ENCODE measurements at places on chromosomes 3 and 15. TPM values are rescaled to one million over a fixed set of nuclear protein-coding genes. Genes with fewer than 3 reads are reported as not detected.

Gene FRMD5
- 0.23 TPM for total RNA-seq

Gene GADL1
- not detected for total RNA-seq

Gene ZNF619
- total RNA-seq: 6.3 TPM

Gene SLC24A1
- total RNA-seq: 6.8 TPM

Gene LRIG1
- 13.0 TPM for total RNA-seq

Gene NGLY1
- 146 TPM for total RNA-seq

Gene LSAMP
- not detected for total RNA-seq

Gene KLHL40
- not detected for total RNA-seq

Gene IL1RAP
- total RNA-seq: 20.2 TPM

Gene ZMYND10
- total RNA-seq: 2.6 TPM

Gene OCA2
- not detected for total RNA-seq

Gene CIB2
- total RNA-seq: 1.6 TPM

Gene IL17RB
- not detected for total RNA-seq

Gene ZNF774
- total RNA-seq: 1.2 TPM

Gene MAGEF1
- 19.2 TPM for total RNA-seq

Gene ADCY5
- not detected for total RNA-seq

Gene CLDN16
- not detected for total RNA-seq

Gene SCN11A
- not detected for total RNA-seq

Gene TRPM1
- total RNA-seq: not detected

Gene PCOLCE2
- total RNA-seq: 1.1 TPM

Gene PRR23C
- not detected for total RNA-seq

GRCh38 chr3:59714066-59714465 lies 664.2 kb upstream of the CFAP20DC start:
- no peaks in the 10 kb centered on the region for H3K36me3 ChIP-seq
- no peak overlapping the region for H3K27ac ChIP-seq
- no peak for DNase-seq
- no peaks in the 10 kb centered on the region for H3K4me1 ChIP-seq
- H3K27me3 ChIP-seq: no peaks in the 10 kb centered on the region

GRCh38 chr3:69044608-69045007 lies 7.5 kb downstream of the TMF1 start:
- no peak for DNase-seq
- H3K4me1 ChIP-seq: peaks cover 28% of the 10 kb centered on the region
- peaks cover 41% of the 10 kb centered on the region for H3K36me3 ChIP-seq
- no peaks in the 10 kb centered on the region for H3K27me3 ChIP-seq

- no peaks in the 10 kb centered on the region for H3K36me3 ChIP-seq
- H3K4me1 ChIP-seq: no peaks in the 10 kb centered on the region
- H3K27ac ChIP-seq: no peak overlapping the region
- H3K4me3 ChIP-seq: no peak overlapping the region
These were observed 260.6 kb downstream of the ARRDC4 start for GRCh38 chr15:98221144-98221543.

- H3K27me3 ChIP-seq: peaks cover 3% of the 10 kb centered on the region
- H3K4me1 ChIP-seq: no peaks in the 10 kb centered on the region
- no peak overlapping the region for H3K4me3 ChIP-seq
- no peak overlapping the region for H3K27ac ChIP-seq
- no peak for DNase-seq
These were observed 10.2 kb upstream of the LINGO1 start for GRCh38 chr15:77642793-77643430.

GRCh38 chr15:83928878-83929418 lies 275.0 kb downstream of the ADAMTSL3 start:
- no peak for DNase-seq
- peak overlapping the region; percentile 27 for H3K27ac ChIP-seq
- H3K4me1 ChIP-seq: peaks cover 15% of the 10 kb centered on the region
- no peak overlapping the region for H3K4me3 ChIP-seq
- peaks cover 13% of the 10 kb centered on the region for H3K27me3 ChIP-seq

GRCh38 chr15:75182187-75183131 lies 19.2 kb upstream of the C15orf39 start:
- peaks cover 36% of the 10 kb centered on the region for H3K27me3 ChIP-seq
- H3K4me1 ChIP-seq: peaks cover 11% of the 10 kb centered on the region
- no peak overlapping the region for H3K4me3 ChIP-seq
- no peak for DNase-seq
- H3K27ac ChIP-seq: no peak overlapping the region

GRCh38 chr15:88718731-88719130 lies 79.9 kb downstream of the ISG20 start:
- no peak overlapping the region for H3K27ac ChIP-seq
- no peak overlapping the region for H3K4me3 ChIP-seq
- no peaks in the 10 kb centered on the region for H3K36me3 ChIP-seq

- peak overlapping the region; percentile 9 for H3K27ac ChIP-seq
- peaks cover 21% of the 10 kb centered on the region for H3K4me1 ChIP-seq
- peak overlapping the region; percentile 88 for H3K4me3 ChIP-seq
- H3K36me3 ChIP-seq: peaks cover 10% of the 10 kb centered on the region
- DNase-seq: peak; percentile 80
- no peaks in the 10 kb centered on the region for H3K27me3 ChIP-seq
These were observed 520 bp downstream of the SLC26A6 start for GRCh38 chr3:48634661-48635221.

GRCh38 chr3:25289663-25290062 lies 138.4 kb upstream of the RARB start:
- H3K36me3 ChIP-seq: no peaks in the 10 kb centered on the region
- H3K4me3 ChIP-seq: no peak overlapping the region
- H3K4me1 ChIP-seq: no peaks in the 10 kb centered on the region
- no peaks in the 10 kb centered on the region for H3K27me3 ChIP-seq

GRCh38 chr3:120449251-120449650 lies 1.5 kb downstream of the FSTL1 start:
- peak overlapping the region; percentile 74 for H3K4me3 ChIP-seq
- DNase-seq: no peak
- H3K27me3 ChIP-seq: peaks cover 49% of the 10 kb centered on the region
- H3K27ac ChIP-seq: no peak overlapping the region

GRCh38 chr3:17025594-17026139 lies 140.9 kb downstream of the PLCL2 start:
- peak overlapping the region; percentile 78 for H3K27ac ChIP-seq
- H3K4me3 ChIP-seq: peak overlapping the region; percentile 3
- DNase-seq: peak; percentile 82

DNA sequence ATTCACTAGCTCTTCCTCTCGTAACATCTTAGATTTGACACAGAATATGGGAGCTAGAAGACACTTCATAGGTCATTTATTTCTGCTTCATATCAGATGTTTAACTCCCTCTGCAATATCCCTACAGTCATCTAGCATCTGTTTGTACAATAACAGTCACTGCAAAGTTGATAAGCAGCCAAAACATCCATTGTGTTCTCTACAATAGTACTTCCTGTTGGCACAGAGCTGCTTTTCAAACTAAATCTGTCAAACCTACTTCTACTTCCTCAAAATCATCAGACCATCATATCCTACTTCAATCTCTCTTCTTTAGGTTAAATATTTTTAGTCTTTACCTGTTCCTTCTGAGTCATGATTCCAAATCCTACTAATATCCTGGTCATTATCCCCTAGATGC lies 233.2 kb downstream of the FGF12 start:
- H3K27me3 ChIP-seq: no peaks in the 10 kb centered on the region
- H3K27ac ChIP-seq: no peak overlapping the region
- no peaks in the 10 kb centered on the region for H3K4me1 ChIP-seq
- DNase-seq: no peak
- H3K36me3 ChIP-seq: no peaks in the 10 kb centered on the region

GRCh38 chr15:76260246-76260938 lies 50.9 kb downstream of the ETFA start:
- H3K27me3 ChIP-seq: no peaks in the 10 kb centered on the region
- no peaks in the 10 kb centered on the region for H3K4me1 ChIP-seq
- H3K36me3 ChIP-seq: peaks cover 75% of the 10 kb centered on the region
- no peak overlapping the region for H3K4me3 ChIP-seq
- no peak overlapping the region for H3K27ac ChIP-seq
- DNase-seq: no peak

- H3K4me1 ChIP-seq: peaks cover 14% of the 10 kb centered on the region
- no peak overlapping the region for H3K27ac ChIP-seq
- H3K27me3 ChIP-seq: no peaks in the 10 kb centered on the region
- no peak for DNase-seq
- H3K36me3 ChIP-seq: peaks cover 3% of the 10 kb centered on the region
- no peak overlapping the region for H3K4me3 ChIP-seq
These were observed 189.7 kb upstream of the CBLB start for GRCh38 chr3:106058475-106058874.

DNA sequence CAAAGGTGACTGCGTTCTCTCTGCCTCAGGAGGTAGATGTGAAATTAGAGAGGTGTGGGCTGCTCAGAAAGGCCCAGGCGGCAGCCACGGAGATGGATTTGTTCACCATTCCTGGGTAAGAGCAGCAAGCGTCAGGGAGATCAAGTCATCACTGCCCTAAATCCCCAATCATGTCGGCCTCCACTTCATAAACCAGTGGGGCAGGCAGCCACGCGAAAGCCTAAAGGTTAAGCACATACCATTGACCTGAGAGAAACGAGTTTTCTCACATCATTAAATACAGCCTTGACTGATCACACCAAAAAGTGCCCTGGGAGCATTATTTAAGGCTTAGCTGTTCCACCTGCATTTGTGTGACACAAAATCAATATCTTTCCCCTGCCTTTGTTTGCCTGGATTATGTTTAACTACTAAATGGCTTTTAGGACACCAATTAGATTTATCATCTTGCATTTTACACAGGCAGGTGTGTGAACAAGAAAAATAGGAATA lies 50.7 kb upstream of the FOXB1 start:
- peaks cover 2% of the 10 kb centered on the region for H3K27me3 ChIP-seq
- H3K36me3 ChIP-seq: no peaks in the 10 kb centered on the region
- peaks cover 2% of the 10 kb centered on the region for H3K4me1 ChIP-seq

DNA sequence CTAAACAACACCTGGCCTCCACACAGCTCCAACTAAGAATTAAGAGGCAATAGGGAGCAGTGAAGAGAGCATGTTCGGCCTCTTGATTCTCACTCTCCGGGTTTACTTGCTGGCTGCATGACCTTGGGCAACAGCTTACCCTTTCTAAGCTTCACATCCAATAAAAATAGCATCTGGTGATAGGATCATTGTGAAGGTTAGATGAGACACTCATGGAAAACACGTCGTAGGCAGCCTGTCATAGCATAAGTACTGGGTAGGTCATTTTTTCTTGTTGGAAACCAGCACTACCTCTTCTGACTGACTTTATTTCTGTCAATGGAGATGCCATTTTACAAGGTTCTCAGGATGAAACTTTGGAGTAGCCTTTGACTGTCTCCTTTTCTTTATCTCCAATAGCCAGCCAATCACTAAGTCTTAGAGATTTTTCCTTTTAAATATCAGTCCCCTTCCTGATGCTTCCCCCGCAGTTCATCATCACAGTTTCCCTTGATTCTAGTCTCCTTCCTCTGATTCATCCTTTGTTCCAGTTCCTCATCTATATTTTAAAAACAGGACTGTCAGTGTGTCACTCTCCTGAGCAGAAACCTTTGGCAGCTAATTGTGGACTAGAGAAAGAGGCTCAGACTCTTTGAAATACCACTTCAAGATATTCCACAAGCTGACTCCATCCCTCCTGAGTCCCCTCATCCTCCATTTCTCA lies 271.5 kb downstream of the SLC9A9 start:
- DNase-seq: no peak
- H3K27ac ChIP-seq: no peak overlapping the region
- no peak overlapping the region for H3K4me3 ChIP-seq
- peaks cover 2% of the 10 kb centered on the region for H3K36me3 ChIP-seq
- no peaks in the 10 kb centered on the region for H3K27me3 ChIP-seq
- H3K4me1 ChIP-seq: no peaks in the 10 kb centered on the region

GRCh38 chr15:67150023-67150860 lies 84.8 kb downstream of the SMAD3 start:
- peak; percentile 68 for DNase-seq
- peak overlapping the region; percentile 46 for H3K4me3 ChIP-seq
- peak overlapping the region; percentile 86 for H3K27ac ChIP-seq
- peaks cover 3% of the 10 kb centered on the region for H3K36me3 ChIP-seq
- peaks cover 66% of the 10 kb centered on the region for H3K4me1 ChIP-seq
- no peaks in the 10 kb centered on the region for H3K27me3 ChIP-seq

DNA sequence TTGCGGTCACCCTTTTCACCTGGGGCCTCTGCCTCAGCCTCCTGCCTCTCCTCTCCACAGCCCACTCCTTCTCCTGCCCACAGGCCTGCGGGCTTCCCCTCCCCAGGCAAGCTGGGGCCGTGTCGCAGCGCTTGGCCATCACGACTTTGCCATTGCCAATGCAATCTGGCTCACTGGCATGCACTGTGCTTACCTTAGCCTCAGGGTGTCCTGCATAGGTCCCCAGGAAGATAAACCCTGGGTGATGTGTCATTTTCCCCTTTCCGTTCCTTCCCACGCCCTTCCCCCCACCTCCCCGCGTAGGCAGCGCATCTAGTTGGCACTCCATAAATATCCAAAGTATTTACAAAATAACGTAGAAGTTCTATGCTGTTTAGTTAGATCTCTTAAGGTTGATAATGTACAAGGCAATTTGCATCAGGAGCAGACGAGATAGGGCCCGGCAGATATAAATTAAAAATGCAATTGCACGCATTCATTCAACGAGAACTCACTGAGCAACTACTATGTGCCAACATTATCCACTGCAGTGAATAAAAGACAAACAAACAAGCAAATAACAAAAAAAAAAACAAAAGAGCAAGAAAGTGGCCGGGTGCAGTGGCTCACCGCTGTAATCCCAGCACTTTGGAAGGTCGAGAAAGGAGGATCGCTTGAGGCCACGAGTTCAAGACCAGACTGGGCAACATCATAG lies 973 bp upstream of the COPG1 start:
- no peak for DNase-seq
- peaks cover 27% of the 10 kb centered on the region for H3K36me3 ChIP-seq
- peak overlapping the region; percentile 96 for H3K27ac ChIP-seq
- H3K4me3 ChIP-seq: peak overlapping the region; percentile 95
- H3K27me3 ChIP-seq: no peaks in the 10 kb centered on the region
- peaks cover 38% of the 10 kb centered on the region for H3K4me1 ChIP-seq

DNA sequence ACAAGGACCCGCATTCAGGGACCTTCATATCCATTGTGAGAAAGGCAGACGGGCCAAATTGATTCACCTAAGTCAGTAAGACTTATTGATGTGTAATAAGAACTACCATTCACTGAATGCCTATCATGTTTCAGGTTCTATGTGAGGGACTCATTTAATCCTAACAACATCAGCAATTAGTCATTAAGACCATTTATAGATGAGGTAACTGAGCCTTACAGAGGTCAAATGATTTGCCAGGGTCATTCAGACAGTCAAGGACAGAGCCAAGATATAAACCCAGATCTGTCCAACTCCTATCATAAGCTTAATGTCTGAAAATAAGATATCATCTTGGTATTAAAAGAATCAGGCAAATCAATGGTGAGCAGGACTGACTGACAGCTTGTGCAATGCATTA lies 453.8 kb downstream of the MAGI1 start:
- no peak overlapping the region for H3K27ac ChIP-seq
- no peak for DNase-seq
- H3K36me3 ChIP-seq: no peaks in the 10 kb centered on the region
- H3K27me3 ChIP-seq: no peaks in the 10 kb centered on the region
- no peaks in the 10 kb centered on the region for H3K4me1 ChIP-seq
- no peak overlapping the region for H3K4me3 ChIP-seq

Data from activated CD8-positive, alpha-beta T cell treated with anti-CD3 and anti-CD28 coated beads for 36 hours (primary cell).